Stimulated activated CD4-positive, alpha-beta T cell treated with anti-CD3 and anti-CD28 coated beads, Interleukin-1b, Interleukin-23, amount 100 ng/mL, for 48 hours (primary cell): ENCODE measurements at places on chromosomes 1 and 21.

GRCh38 chr1:101992821-101993575, 3.7 kb downstream of the OLFM3 start:
- DNase-seq, result no peak

GRCh38 chr1:64265141-64265540, 61.7 kb downstream of the UBE2U start:
- DNase-seq, result no peak

DNA sequence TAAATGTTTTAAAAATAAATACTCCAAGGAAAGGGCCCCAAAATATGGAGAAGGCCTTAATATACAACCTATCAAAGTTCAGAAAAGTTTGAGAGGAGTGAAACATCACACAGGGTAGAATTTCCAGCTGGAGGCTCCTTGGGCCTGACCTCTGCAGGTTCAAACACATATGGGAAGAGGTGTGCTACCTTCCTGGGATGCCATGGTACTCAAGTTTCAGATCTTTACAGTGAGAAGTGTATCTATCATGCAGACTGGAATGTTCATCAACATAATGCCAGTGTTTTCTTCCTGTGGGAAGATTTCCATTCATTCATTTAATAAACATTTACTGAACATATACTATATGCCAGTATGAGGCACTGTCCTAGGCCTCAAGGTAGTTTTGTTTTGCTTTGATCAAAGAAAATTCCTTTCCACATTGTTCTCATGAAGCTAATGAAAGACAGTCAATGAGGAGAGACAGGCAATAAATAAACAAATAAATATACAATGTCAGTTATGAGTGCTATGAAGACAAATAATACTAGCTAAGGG, 14.6 kb upstream of the ADAR start:
- DNase-seq, result no peak

DNA sequence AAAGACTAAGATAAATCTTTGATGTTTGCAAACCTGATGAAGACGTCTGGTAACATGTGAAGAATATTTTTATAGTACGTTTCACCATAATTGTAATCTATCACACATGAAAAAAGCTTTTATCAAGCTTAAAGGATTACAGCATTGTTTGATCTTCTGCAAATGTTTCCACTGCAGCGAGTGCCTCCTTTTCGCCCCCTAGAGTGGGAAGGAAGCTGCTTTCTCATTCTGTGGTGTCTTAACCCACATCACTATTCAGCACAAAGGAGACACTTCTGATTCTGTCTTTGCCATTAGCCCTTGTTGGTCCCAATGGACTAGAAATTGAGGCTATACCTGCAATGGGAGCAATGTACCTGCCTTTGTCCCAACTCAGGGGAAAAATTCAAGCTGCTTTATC, 46.0 kb upstream of the IL12RB2 start:
- DNase-seq, result peak; percentile 17

DNA sequence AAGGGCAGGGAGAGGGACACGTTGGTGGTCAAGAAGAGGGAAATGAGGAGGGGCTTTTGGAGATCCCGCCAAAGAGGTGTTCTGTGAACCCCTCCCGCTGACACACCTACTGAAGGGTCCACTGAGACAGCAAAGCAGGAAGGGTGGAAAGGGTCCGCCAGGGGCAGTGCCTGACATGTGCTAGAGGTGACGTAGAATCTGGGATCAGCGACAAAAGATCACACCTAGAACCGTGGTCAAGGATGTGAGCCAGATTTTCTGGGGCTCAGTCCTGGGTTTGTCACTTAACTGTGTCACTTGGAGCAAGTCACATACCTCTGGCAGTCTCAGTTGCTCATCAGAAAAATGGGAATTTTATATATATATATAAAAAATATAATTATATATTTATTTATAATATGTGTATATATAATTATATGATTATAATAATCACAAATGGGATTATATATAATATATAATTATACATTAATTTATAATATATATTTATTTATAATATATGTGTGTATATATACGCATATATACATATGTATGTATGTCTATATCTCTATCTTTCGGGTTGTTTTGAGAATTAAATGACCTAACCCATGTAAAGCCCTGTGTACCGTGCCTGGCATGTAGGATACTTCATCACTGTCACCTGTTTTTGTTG, 35.0 kb upstream of the ATP5PO start:
- DNase-seq, result peak; percentile 12

GRCh38 chr1:48196237-48196636, 26.3 kb upstream of the SLC5A9 start:
- no peak for DNase-seq

GRCh38 chr1:25198663-25199252, 33.5 kb downstream of the SYF2 start:
- DNase-seq, result no peak

- no peak for DNase-seq
Observed at GRCh38 chr1:91120421-91120820, 98.6 kb upstream of the ZNF644 start.
